Hematopoietic multipotent progenitor cell treated with erythropoietin and hydrocortisone succinate and interleukin-3 and kit ligand, for 17 days (in vitro differentiated cells): ENCODE measurements at places on chromosomes 7 and 10.
A peak's percentile ranks its signal among the peaks of the same experiment; 100 is the strongest.

GRCh38 chr10:239109-239508, 103.9 kb downstream of the ZMYND11 start:
- no peak for DNase-seq

DNA sequence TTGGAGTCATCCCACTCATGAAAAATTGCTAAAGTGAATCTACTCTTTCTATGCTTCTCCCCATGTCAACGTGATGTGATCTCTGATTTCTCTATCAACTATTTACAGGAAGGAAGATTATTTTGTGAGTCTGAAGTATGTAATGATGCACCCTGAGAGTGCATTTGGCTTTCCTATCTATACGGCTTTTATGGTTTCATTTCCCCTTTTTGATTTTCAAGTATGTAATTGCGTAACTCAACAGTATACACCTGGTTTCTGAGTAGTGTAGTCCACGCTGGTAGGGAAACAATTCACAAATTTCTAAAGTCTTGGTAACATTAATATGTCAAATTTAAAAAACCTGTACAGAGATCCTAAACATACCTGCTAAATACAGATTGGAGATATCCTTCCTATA, 194.7 kb upstream of the SEMA3A start:
- DNase-seq: no peak

- no peak for DNase-seq
Measured at GRCh38 chr7:155198901-155199845, 98.5 kb upstream of the INSIG1 start.

- no peak for DNase-seq
Measured at GRCh38 chr10:93199191-93199751, 125.6 kb downstream of the CYP26A1 start.

GRCh38 chr7:155965010-155965409, 152.7 kb upstream of the SHH start:
- DNase-seq: no peak

DNA sequence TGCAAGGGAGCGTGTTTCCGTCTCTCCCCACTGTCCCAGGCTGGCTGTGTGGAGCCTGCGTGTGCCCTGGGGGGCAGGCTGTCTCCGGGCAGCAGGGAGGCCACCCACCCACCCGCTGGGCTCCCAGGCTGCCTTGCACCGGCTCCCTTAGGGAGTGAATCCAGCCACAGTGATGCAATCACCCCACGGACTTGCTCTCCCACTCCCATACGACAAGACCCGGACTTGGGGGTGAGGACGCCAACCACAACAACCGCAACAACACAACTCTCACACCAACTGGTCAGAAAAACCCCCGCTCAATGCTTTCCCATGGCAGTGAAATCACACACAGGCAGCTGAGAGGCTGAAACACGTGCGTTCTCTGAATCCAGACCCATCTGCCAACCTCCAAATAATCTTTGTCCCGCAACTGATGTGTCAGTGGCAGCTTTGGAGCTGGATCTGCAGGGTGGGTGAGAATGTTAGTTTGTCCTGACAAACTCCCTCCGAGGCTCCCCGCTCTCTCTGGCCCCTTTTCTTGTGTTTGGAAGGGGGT, 62.7 kb upstream of the DDC start:
- DNase-seq: no peak

DNA sequence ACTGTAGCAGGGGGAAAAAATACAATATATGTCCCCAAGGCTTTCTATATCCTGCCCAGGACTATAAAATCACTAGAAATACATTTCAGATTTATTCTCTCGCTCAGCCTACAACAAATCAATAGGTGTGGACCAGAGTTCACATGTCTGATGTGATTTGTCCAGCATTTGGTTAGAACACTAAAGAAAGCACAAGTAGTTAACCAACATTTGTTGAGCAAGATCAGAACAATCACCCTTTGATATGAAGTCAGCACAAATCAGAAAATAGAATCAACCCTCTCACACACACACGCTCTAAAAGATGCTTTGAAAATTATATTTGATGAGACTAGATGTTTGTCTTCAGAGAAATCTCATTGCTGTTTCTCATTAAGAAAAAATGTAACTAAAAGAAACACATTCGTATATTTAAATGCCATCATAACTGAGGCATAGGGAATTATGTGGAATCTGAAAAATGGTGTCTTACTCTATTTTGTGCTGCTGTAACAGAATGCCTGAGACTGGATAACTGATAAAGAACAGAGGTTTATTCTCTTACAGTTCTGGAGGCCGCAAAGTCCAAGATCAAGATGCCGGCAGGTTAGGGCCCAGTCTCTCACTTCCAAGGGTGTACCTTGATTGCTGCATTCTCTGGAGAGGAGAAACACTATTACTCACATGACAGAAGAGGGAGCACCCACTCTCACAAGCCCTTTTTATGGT, 10.5 kb downstream of the AKR1D1 start:
- no peak for DNase-seq

DNA sequence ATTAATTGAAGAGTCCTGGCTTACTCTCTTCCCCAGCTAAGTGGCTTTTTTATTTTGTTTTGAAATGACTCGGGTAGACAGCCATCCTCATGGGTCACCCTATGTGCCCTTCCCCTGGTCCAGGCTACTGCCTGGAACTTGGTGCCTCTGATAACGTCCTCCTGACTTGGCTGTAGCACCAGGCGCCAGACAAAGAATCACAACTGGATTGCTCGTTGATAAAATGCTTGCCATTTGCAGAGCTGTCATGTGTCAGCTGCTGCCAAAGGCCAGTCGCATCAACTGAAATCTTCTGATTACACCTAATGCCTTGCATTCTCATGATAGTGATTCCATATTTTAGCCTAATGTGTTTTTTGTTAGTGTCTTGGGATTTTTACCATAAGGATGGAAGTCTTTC, 27.4 kb upstream of the ABLIM1 start:
- DNase-seq: no peak

GRCh38 chr7:9231630-9232121, 798.3 kb downstream of the NXPH1 start:
- no peak for DNase-seq

GRCh38 chr10:71737834-71738197, 18.2 kb upstream of the C10orf105 start:
- no peak for DNase-seq

DNA sequence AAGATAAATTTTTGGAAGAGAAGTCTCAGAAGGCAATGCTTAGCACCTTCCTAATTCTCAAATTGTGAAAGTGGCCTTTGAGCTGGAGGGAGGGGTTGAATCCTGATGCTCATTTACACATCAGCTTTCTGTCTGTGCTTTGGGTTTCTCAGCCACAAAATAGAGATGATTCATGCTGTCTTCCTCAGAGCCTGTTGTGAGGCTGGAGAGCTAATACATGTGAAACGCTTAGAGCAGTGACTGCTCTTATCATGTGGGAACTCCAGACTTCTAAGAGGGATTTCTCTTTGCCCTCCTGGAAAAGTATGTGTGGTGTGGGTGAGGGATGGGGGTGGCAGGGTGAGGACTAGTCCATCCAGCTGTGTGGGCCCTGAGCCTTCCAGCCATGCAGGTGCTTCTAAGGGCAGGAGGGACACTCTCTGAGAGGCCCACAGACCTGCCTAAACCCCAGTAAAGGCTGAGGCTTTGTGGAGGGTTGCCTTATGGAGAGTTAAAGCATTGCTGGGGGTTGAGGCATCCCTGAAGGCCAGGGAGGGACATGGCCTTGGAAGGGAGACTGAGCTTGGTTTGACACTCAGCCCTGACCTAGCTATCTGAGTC, 4.8 kb upstream of the EVX1 start:
- no peak for DNase-seq

- DNase-seq: no peak
Measured at GRCh38 chr7:81775560-81775959, 5.7 kb upstream of the HGF start.

DNA sequence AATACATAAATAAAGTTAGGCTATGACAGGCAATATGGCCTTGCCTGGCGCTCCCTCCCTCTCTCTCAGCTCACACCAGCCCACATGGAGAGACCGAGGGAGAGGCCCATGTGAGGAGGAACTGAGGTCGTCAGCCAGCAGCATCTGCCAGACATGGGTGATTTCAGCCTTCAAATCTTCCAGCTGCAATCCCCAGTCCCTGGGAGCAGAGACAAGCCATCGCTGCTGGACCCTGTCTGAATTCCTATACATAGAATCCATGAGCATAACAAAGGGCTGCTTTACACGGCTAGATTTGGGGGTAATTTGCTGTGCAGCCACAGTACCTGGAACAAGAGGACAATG, 35.6 kb downstream of the ANKRD16 start:
- DNase-seq: no peak

- DNase-seq: no peak
Measured at GRCh38 chr7:11175887-11176286, 202.2 kb downstream of the PHF14 start.

- DNase-seq: no peak
Measured at GRCh38 chr10:87646935-87647334, 12.7 kb upstream of the PAPSS2 start.

GRCh38 chr10:69374242-69374641, 42.5 kb downstream of the TACR2 start:
- DNase-seq: no peak

GRCh38 chr7:43735802-43736603, 6.7 kb upstream of the COA1 start:
- peak; percentile 31 for DNase-seq

DNA sequence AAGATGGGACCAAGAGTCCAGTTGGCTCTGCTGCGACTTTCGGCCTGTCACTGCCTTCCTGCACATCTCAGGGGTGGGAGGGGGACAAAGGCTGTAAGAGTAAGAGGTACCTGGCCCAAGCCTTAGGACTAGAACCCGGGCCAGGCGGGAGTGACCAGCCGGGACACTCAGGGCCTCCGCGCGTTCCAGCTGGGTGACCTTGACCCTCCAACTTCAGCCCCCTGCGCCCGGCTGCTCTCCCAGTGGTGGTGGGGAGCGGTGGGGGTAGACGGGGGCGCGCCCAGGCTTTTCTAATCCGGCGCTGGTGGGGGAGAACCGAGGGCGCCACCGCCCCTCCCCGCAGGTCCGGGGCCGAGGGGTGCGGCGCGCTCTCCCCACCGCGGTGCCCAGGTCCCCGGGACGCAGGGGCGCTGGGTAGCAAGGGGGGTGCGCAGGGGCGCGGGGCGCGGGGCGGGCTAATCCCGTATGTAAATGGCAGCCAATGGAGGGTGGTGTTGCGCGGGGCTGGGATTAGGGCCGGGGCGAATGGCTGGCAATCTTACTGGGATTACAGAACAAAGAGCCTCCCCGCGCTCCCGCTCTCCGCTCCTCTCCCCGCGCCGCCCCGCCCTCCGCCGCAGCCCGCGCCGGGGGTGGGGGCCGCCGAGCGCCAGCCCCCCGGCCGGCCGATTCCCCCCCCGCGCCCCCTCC, at the start of gene GTF2IRD1:
Gene GTF2IRD1 (plus strand): TSS at position 585 of the 690 bp plus-strand sequence. CDS start 54,175 bp downstream, outside the sequence.
- no peak for DNase-seq
